ENCODE measurements at places on chromosomes 13 and 19. TPM values are rescaled to one million over a fixed set of nuclear protein-coding genes. Genes with fewer than 3 reads are reported as not detected.

EML2 gene
- 33.6 TPM for total RNA-seq

WTIP gene
- total RNA-seq: 25.3 TPM

NEK3 gene
- 11.4 TPM for total RNA-seq

LPAR6 gene
- 36.6 TPM for total RNA-seq

ELANE gene
- 1.3 TPM for total RNA-seq

NLRP11 gene
- total RNA-seq: not detected

MYH14 gene
- 26.4 TPM for total RNA-seq

BRD4 gene
- 96.3 TPM for total RNA-seq

NFKBIB gene
- 24.2 TPM for total RNA-seq

GIPR gene
- total RNA-seq: 7.1 TPM

RGCC gene
- total RNA-seq: 205 TPM

ALOX5AP gene
- total RNA-seq: 66.9 TPM

NAPSA gene
- total RNA-seq: 0.22 TPM

N4BP2L1 gene
- 10.1 TPM for total RNA-seq

PPP1R13L gene
- 17.6 TPM for total RNA-seq

CCL25 gene
- not detected for total RNA-seq

MEGF8 gene
- 25.8 TPM for total RNA-seq

SPINT2 gene
- total RNA-seq: 13.8 TPM

PSG11 gene
- not detected for total RNA-seq

CLEC17A gene
- total RNA-seq: not detected

SAE1 gene
- total RNA-seq: 59.3 TPM

NANOS3 gene
- not detected for total RNA-seq

GNG8 gene
- total RNA-seq: not detected

POGLUT2 gene
- 3.8 TPM for total RNA-seq

RGL3 gene
- total RNA-seq: 18.8 TPM

LHB gene
- total RNA-seq: not detected

NCR1 gene
- total RNA-seq: 0.51 TPM

URAD gene
- 1.7 TPM for total RNA-seq

PPP2R1A gene
- total RNA-seq: 184 TPM

MPV17L2 gene
- 10.7 TPM for total RNA-seq

Data from mesenteric fat pad (tissue), 1 donor.